ENCODE measurements at places on chromosomes 1 and 21.

DNA sequence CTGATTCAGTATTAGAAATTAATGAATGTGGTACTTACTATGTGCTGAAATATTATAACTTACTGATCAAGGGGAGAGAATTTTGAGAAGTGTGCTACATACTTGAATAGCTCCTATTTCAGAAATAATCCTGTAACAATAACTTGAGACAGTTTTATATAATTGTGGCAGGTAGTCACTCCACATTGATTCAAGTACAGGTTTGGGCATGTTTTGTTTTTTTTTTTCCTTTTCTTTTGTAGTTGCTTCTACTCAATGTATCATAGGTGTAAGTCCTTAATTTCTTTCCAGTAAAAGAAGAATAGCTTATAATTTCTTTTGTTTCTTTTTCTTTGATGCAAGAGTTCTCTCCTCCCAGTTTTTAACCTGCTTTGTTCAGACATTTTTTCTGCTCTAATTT, 86.1 kb upstream of the ADGRL2 start:
- DNase-seq: no peak

- DNase-seq: no peak
Observed at GRCh38 chr1:5756434-5757186, 235.6 kb downstream of the NPHP4 start.

DNA sequence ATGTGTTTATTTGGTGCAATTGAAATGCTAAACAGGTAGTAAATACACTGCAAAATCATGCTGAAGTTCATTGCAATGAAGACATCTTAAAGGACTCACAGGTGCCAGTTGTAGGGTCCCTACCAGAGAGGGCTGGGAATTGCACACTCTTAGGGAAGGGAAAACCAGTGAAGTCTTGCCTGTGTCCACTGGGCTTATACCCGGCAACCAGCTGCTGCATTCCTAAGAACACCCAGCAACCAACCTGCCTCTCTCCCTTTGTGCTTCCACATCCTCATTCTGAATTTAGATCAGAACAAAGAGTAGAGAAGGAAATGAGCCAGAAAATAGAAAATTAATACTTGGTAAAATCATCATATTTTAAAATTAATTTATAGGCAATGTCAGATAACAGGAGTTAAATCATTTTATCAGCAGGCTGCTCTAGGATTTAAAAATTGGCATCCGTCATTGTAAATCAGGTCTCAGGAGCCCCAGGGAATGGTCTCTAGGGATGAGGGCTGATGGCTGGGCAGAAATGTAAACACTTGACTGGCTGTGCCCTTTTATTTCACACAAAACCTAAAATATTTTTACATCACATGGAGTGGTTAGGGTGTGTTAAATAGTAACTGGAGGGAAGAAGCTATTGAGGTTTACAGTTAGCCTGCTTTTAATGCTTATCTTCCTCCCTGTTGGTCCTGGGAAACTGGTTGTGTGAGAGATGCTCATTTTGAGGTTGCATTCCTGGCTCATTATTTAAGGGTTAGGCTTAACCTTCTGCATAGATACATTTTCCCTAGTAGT, 31.3 kb downstream of the PTGFRN start:
- no peak for DNase-seq

DNA sequence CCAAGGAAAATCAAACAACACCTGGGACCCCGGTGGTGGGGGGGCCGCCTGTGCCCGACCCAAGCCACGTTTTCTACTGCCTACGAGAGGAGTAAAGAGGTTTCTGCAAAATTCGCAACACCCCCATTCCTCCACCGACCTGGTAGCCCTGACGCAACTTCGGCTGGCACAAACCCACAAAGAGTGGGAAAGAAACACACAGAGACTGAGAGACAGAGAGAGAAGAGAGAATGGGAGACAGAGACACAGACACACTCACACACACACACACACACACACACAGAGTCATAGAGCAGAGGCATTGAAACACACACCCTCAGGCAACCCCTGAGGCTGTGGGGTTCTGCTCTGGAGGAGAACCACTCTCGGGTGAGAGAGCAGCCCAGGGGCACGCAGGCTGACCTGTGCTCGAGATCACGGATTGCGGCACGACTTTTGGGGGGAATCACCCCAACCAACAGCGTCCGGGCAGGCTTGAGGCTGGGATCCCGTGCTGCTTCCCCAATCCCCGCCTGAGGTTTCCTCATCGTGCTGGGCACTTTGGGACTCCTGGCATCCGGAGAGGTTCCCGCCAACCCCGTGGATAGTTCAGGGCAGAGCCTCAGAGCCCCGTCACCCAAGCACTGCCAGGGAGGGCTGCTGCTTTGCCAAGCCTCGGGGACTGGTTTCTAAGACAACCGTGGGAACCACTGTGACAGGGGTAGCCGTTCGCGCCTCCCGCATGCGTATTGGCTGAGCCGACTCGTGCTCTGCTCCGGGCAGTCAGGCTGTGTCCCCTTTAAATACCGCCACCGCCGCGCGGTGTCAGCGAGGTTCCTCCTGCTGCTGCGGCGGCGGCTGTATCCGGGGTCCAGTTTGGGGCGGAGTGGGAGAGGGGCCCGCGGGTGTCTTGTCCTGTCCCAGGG, 682.4 kb upstream of the TPTE start:
- peak; percentile 2 for DNase-seq

DNA sequence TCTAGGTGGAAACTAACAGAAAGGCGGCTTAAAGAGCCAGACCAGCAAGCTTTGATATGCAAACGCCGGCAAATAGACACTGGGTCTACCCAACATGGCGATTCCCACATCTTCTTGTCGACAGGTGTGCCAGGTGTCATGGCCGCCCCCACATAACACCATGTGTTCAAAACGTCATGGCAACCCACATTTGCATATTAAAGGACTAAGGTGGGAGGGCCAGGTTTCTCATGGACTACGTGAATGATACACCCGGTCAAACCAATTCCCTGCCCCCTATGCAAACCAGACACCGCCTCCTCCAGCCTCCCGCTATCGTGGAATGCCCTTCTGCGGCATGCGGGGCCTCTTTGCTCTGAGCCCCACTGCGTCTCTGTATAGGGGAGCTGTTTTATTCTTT, 41.3 kb downstream of the ICOSLG start:
- DNase-seq: no peak

- DNase-seq: no peak
Observed at GRCh38 chr1:204498981-204499380, 4.4 kb upstream of the PIK3C2B start.

- no peak for DNase-seq
Observed at GRCh38 chr1:201560328-201561194, 21.6 kb downstream of the NAV1 start.

GRCh38 chr1:150765296-150765976, at the start of gene CTSS:
Gene CTSS (minus strand): TSS chr1:150765778. CDS start chr1:150764763, 1,015 bp downstream.
- DNase-seq: no peak

- no peak for DNase-seq
Observed at GRCh38 chr1:156009404-156009803, 11.3 kb downstream of the SSR2 start.

- DNase-seq: no peak
Observed at GRCh38 chr1:228911225-228912210, 176.2 kb downstream of the RHOU start.

DNA sequence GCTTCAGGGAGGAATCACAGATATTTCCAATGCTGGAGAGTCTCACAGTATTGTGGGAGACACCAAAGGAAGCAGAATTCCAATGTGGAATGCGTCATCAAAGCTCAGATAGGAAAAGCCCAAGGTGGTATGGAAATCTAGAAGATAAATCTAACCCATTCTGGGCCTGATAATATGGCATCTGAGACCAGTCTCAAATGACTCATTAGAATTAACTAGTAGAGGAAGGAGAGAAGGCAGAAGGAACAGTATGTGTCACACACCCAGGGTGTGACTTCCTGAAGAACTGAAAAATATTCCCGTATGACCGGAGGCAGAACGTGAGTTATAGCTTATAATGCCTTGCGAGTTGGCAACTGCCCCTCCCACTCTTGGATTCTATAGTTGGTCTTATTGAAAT, 499.2 kb downstream of the PLPP3 start:
- no peak for DNase-seq

Data from CD4-positive, alpha-beta T cell treated with Interleukin-6 for 4 hours (primary cell).